ENCODE measurements at places on chromosomes 1 and 21. TPM values are rescaled to one million over a fixed set of nuclear protein-coding genes. Genes with fewer than 3 reads are reported as not detected.

GRCh38 chr1:207858281-207858680 is 52.6 kb downstream of the CD34 start:
- no peak for DNase-seq

GRCh38 chr1:180953291-180954004 is 40.8 kb downstream of the KIAA1614 start:
- peak; percentile 45 for DNase-seq

DNA sequence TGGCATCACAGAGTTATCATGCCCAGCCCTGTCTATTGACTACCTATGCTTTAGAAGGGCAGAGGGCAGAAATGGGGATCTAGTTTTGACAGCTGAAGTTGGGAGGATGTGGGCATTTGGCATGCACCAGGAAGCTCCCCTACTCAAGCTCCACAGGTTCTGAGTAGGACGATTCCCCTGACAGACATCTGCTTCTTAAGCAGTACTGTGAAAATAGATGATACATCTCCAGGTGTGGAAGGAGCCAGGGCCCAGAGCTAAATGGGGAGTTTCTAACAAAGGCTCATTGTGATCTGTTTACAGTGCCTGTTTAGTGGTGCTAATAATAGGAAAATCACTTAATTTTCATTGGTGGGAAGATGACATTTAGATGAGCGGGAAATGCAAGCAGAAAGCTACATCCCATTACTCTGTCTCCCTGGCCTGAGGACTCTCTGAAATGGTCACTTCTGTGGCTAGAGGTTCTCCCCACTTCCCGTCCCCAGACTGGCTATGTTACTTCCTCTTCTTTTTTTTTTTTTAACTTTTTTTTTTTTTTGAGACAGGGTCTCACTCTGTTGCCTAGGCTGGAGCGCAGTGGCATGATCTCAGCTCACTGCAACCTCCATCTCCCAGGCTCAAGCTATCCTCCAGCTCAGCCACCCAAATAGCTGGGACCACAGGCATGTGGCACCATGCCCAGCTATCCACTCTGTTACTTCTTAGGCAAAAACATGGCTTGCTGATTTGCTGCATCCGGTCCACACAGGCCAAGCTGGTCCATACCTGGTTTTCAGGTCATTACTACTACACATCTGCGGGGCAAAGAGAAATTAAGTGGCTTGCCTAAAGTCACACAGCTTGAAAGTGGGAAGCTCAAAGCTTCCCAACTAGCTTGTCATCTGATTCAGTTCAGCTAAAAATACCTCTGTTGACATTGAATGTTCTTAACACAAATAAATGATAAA is 23.2 kb upstream of the CNIH3 start:
- DNase-seq, result no peak

Gene CCDC17
- total RNA-seq, result 1.4 TPM

DNA sequence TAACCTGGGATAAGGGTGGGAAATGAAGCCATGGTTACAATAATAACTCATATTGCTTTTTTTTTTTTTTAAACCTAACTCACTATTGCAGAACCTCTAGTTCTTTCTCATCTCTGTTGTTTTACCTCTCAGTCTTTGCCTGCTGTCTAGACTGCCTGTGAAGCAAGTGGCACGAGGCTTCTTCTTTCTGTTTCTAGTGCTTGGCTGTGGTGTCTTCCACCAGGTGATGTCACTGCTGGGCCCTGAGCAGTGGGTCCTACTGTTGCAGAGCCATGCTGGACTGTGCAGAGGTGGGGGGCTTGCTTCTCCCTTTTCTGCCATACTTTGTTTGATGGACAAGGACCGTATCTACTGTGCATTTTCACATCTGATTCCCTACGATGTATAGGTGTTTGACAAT is 51.7 kb downstream of the ZNF326 start:
- no peak for DNase-seq

Gene XKR8
- 4.5 TPM for total RNA-seq

GRCh38 chr21:17295997-17296396 is 216.8 kb upstream of the CXADR start:
- DNase-seq, result no peak
